ENCODE measurements at places on chromosomes 7 and 10. TPM values are rescaled to one million over a fixed set of nuclear protein-coding genes. Genes with fewer than 3 reads are reported as not detected.

The GHRHR gene
- 0.89 TPM for polyA plus RNA-seq

The NPSR1 gene
- 3.0 TPM for polyA plus RNA-seq

The DENND11 gene
- polyA plus RNA-seq: 8.0 TPM

The ZNF853 gene
- polyA plus RNA-seq: 14.9 TPM

The ANXA8 gene
- polyA plus RNA-seq: 0.25 TPM

The CABCOCO1 gene
- 0.23 TPM for polyA plus RNA-seq

The PNLIPRP1 gene
- polyA plus RNA-seq: not detected

- no peak for DNase-seq
Observed at GRCh38 chr7:2707481-2707880, 19.5 kb downstream of the AMZ1 start.

DNA sequence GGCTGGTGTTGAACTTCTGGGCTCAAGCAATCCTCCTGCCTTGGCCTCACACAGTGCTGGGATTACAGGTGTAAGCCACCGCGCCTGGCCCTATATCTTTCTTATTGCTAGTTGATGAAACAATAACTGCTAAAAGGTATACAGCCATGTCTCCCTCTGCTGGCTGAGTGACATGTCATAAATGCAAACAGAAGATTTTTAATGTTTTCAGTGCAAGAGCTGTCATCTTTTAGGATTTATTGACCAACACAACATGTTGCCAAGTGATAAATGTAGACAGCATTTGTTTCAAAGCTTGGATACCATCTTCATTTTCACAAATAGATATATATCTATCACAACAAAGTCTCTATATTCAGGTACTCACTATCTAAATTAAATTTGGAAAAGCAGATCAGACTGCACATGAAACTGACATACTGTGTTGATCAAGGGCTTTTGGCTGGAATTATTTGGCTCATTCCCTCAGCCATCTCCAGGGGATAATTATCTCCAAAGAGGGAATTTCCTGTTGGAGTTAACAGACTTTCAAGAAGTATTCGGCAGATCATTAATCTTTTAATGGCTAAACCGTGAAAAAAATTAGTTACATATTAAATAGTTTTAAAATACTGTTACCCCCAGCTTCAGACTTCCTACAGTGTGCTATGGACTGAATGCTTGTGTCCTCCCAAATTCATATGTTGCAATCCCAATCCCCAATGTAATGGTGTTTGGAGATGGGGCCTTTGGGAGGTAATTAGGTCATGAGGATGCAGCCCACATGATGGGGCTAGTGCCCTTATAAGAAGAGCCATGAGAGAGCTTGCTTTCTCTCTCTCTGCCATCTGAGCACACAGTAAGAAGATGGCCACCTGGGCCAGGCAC, 41.3 kb upstream of the SRPK2 start:
- DNase-seq: peak; percentile 68

DNA sequence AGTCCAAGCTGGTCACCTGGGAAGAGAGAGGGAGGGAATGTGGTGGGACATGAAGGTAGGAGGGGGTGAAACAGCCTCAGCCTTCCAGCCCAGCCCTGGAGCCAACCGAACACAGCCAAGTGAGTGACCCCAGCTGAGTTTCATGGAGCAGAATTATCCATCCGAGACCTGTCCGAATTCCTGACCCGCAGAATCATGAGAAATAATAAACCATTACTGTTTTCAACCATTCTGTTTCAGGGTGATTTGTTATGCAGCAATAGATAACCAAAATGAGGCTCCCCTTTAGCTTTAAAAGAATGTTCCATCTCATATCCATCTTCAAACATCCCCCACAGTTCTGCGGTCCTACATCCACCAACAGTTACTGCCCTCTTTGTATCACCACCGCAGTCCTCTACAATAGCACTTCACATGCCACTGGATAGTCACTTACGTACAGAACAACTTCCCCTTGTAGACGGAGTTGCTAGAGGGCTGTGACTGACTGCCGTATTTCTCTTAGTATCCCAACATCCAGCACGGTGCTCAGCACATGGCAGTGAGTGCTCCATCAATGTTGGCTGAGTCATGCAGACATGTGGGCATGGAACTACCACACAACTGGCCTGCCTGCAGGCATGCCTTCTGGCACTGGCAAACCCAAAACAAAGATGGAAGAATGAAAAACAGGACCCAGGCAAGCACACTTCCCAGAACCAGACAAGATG, 18.5 kb downstream of the KIAA1549 start:
- DNase-seq: no peak

DNA sequence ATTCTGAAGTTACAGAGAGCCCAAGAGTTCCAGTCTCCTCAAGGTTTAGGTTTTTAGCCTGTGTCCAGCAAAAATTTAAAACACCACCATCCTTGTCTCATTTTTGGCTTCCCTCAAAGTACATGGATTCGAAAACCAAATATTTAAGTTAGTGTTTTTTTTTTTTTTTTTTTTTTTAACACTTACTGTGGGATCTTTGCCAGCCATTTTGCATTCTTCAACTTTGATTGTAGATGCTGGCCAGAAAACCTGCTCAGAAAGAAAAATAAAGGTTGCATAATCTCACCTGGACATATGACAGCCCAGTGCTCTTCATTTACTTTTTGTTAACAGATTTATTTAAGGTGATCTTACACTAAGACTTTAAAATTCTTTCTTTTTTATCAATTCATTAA, 91.6 kb downstream of the SEMA3C start:
- peak; percentile 41 for DNase-seq

GRCh38 chr7:114997487-114998404, 75.9 kb downstream of the MDFIC start:
- no peak for DNase-seq

GRCh38 chr7:77453531-77453930, 37.4 kb upstream of the GSAP start:
- peak; percentile 37 for DNase-seq

DNA sequence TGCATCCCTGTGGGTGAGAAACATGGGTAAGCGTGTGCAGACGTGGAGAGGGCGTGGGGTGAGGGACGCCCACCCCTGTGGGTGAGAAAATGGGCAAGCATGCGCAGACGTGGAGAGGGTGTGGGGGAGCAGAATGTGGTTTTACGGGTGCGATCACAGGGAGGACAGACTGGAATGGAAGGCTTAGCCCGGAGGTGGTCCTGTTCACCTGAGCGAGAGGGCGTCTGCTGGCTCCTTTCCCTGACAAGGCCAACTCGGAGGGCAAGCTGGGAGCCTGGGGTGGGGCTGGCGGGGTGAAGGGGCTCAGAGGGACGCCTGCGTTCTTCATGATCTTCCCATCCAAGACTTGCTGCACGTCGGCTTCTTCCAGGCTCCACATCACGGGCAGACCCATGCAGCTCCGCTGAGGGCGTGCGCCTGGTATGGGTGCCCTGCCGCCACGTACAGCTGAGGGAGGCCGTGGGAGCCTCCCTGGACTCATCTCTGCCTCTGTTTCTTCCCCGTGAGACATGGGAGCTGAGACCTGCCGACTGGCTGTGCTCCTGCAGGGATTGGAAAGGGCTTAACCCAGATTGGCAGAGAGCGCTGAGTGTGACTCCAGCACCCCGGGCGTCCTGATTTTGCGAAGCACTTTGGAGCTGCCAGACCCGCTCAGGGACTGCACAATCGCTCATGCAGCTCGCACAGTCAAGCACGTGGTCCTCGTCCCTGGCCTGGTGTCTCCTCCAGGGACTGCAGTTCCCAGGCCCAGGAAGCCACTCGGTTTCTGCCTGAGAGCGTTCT, 74.3 kb upstream of the SHH start:
- no peak for DNase-seq

DNA sequence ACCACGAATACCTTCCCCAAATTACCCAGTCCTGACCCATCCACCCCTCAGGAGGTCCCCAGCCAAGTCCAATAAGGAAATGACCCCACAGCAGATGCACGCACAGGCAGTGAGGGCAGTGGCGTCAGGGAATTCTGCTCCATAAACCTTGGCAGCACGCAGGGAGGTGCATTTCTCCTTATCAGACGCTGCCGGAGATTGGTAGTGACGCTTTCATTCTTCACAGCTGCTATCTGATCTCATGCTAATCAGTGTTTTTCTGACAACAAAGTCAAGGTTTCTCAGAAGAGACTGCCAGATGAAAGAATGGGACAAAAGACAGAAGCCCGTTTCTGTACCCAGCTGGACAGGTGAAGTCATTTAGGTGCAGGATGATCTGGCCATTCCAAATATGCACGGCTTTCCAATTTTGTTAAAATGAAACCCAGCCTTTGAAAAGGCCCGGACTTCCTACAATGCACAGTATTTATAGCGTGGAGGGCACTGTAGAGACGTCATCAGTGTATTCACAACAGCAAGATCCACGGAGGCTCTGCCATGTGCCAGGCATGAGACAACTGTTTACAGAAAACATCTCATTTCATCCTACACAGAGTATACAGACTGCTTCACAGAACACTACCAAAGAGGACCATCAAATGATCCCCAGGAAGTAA, 35.3 kb downstream of the DIP2C start:
- DNase-seq: no peak

DNA sequence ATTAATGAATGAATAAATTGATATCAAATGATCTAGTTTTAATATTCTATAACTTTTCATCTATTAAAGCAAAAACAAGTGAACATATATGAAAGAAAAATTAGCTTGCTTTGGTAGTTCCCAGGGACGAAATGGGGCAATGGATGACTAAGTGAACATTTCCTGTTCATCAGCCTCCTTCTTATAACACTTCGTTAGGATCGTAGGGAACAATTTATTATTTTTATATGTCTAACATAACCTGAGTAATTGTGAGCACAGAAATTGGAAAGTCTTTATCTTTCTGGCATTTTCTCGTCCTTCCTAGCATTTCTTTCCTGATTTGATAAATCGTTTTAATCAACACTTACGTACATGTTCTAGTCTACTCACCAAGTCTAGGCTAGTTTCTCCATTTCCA, 59.1 kb upstream of the PPP1R3C start:
- no peak for DNase-seq

GRCh38 chr7:8115547-8116402, 146.2 kb downstream of the ICA1 start:
- no peak for DNase-seq

All from muscle of leg (tissue), 16 donors.